HCT116 (cell line): ENCODE measurements at places on chromosomes 16 and 17. TPM values are rescaled to one million over a fixed set of nuclear protein-coding genes. Genes with fewer than 3 reads are reported as not detected.

GRCh38 chr17:73467651-73468050 is 155.8 kb upstream of the CDC42EP4 start:
- no peak overlapping the region for H3K27ac ChIP-seq
- no peaks in the 10 kb centered on the region for H3K36me3 ChIP-seq
- no peak for DNase-seq
- no peak overlapping the region for H3K4me3 ChIP-seq
- no peaks in the 10 kb centered on the region for H3K4me1 ChIP-seq

DNA sequence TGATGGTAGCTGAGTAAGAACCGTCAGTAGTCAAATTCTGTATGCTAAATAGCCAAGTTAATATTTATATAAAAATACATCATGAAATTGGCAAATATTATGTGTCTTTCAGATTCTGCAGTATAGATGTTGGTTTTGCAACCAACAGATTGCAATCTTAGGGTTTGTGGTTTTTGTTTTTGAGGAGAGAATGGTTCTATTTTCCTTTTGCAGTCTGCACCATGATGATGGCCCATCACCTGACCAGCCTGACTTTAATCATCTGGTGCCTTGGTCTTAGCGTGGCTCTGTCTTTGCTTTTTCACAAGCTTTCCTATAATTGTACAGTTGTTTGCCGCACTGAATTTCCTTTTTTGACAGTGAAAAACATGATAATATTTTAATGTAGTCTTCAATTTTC is 50.7 kb downstream of the NUP93 start:
- no peak overlapping the region for H3K27ac ChIP-seq
- no peaks in the 10 kb centered on the region for H3K36me3 ChIP-seq
- no peaks in the 10 kb centered on the region for H3K4me1 ChIP-seq
- no peaks in the 10 kb centered on the region for H3K27me3 ChIP-seq

GRCh38 chr16:71337631-71338030 is 20.9 kb upstream of the CALB2 start:
- H3K27me3 ChIP-seq, result no peaks in the 10 kb centered on the region
- H3K27ac ChIP-seq, result peak overlapping the region; percentile 42
- H3K4me3 ChIP-seq, result no peak overlapping the region
- no peak for DNase-seq

DNA sequence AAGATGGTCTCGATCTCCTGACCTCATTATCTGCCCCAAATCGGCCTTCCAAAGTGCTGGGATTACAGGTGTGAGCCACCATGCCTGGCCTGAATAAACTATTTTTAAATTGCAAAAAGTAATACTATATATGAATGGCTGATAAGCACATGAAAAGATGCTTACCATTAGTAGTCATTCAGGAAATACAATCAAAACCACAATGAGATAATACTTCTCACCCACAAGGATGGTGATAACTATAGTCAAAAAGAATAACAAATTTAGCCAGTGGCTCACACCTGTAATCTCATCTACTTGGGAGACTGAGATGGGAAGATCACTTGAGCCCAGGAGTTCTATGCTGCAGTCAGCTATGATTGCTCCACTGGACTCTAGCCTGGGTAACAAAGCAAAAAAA is 2.4 kb upstream of the TACO1 start:
- H3K27me3 ChIP-seq, result no peaks in the 10 kb centered on the region
- peaks cover 20% of the 10 kb centered on the region for H3K4me1 ChIP-seq
- no peaks in the 10 kb centered on the region for H3K36me3 ChIP-seq
- no peak overlapping the region for H3K27ac ChIP-seq
- DNase-seq, result no peak

ITGAL gene
- 1.4 TPM for total RNA-seq
